ENCODE measurements at places on chromosomes 3 and 15. TPM values are rescaled to one million over a fixed set of nuclear protein-coding genes. Genes with fewer than 3 reads are reported as not detected.

DNA sequence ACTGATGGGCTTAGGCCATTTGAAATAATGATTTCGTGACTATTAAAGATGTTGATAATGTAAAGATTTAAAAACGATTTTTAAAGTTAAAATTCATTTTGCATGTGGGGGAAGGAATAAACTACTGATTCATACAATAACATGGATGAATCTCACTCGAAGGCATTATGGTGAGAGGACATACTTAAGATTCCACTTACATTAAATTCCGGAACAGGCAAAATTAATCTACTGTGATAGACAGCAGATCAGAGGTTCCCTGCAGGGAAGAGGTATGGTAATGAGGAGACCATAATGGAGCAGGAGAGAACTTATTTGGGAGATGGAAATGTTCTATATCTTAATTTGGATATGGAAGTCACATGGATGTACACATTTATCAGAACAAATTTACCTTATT is 28.4 kb upstream of the RAB6B start:
- no peaks in the 10 kb centered on the region for H3K36me3 ChIP-seq
- H3K27ac ChIP-seq, result no peak overlapping the region
- no peak overlapping the region for H3K4me3 ChIP-seq
- no peaks in the 10 kb centered on the region for H3K4me1 ChIP-seq
- no peaks in the 10 kb centered on the region for H3K27me3 ChIP-seq
- DNase-seq, result no peak

- H3K27ac ChIP-seq, result no peak overlapping the region
- H3K4me1 ChIP-seq, result no peaks in the 10 kb centered on the region
- no peak overlapping the region for H3K4me3 ChIP-seq
- H3K36me3 ChIP-seq, result no peaks in the 10 kb centered on the region
- no peaks in the 10 kb centered on the region for H3K27me3 ChIP-seq
- peak; percentile 12 for DNase-seq
Observed at GRCh38 chr15:82768414-82769054, 37.3 kb downstream of the FSD2 start.

- peaks cover 2% of the 10 kb centered on the region for H3K4me1 ChIP-seq
- peak; percentile 81 for DNase-seq
- peak overlapping the region; percentile 41 for H3K4me3 ChIP-seq
- H3K36me3 ChIP-seq, result no peaks in the 10 kb centered on the region
- H3K27ac ChIP-seq, result no peak overlapping the region
- no peaks in the 10 kb centered on the region for H3K27me3 ChIP-seq
Observed at GRCh38 chr3:43894176-43895049, 203.7 kb downstream of the ABHD5 start.

GRCh38 chr3:161171639-161172552 is 49.2 kb upstream of the NMD3 start:
- H3K27ac ChIP-seq, result no peak overlapping the region
- H3K4me1 ChIP-seq, result no peaks in the 10 kb centered on the region
- H3K36me3 ChIP-seq, result no peaks in the 10 kb centered on the region
- H3K4me3 ChIP-seq, result no peak overlapping the region
- DNase-seq, result peak; percentile 37
- no peaks in the 10 kb centered on the region for H3K27me3 ChIP-seq

GRCh38 chr3:193942516-193943055 is 193.4 kb upstream of the HES1 start:
- no peaks in the 10 kb centered on the region for H3K36me3 ChIP-seq
- H3K4me1 ChIP-seq, result no peaks in the 10 kb centered on the region
- H3K27ac ChIP-seq, result no peak overlapping the region
- no peak overlapping the region for H3K4me3 ChIP-seq
- no peak for DNase-seq

DNA sequence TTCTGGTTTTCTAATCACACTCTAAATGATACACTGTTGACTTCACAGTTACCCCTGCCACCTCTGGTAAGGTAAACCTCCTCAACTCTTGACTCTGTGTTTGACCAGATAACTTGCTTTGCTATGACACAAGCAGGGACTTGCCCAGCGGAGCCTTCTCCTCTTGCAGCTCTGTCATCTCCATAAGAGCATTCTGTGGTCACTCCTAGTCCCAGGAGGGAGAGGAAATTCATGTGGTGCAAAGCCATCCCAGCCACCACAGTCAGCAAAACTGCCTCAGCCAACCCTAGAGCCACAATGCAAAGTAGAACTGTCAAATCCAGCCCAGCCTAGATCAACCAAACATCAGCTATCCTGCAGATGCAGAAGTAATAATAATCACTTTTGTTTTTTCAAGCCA is 144.7 kb upstream of the GADL1 start:
- no peaks in the 10 kb centered on the region for H3K36me3 ChIP-seq
- peaks cover 6% of the 10 kb centered on the region for H3K4me1 ChIP-seq
- H3K27me3 ChIP-seq, result no peaks in the 10 kb centered on the region

Gene TGM4
- total RNA-seq, result not detected

Gene PPARG
- 14.9 TPM for total RNA-seq

- peaks cover 12% of the 10 kb centered on the region for H3K4me1 ChIP-seq
- H3K36me3 ChIP-seq, result no peaks in the 10 kb centered on the region
- no peaks in the 10 kb centered on the region for H3K27me3 ChIP-seq
- no peak overlapping the region for H3K4me3 ChIP-seq
- no peak overlapping the region for H3K27ac ChIP-seq
Observed at GRCh38 chr3:146507331-146508120, 36.9 kb downstream of the PLSCR1 start.

Gene LMAN1L
- total RNA-seq, result not detected

DNA sequence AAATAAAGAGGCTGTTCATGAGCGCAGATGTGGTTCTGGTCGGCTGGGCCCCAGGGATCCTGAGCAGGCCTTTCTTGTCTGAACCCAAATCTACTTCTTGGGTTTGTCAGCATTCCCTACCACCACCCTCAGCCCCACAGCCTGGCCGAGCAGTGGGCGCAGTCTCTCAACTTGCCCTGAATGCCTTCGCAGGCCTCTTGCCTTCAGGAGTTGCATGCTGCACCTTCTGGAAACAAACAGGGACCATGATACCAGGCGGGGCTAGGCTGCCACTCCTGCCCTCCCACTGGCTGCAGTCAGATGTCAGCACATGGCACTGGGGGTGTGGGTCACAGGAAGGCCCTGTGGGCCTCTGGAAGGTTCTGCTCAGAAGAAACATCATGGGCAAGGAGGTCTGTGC is 13.2 kb upstream of the C15orf39 start:
- H3K27ac ChIP-seq, result no peak overlapping the region
- no peaks in the 10 kb centered on the region for H3K36me3 ChIP-seq
- no peak overlapping the region for H3K4me3 ChIP-seq

Gene SLC7A14
- 1.3 TPM for total RNA-seq

- H3K27me3 ChIP-seq, result no peaks in the 10 kb centered on the region
- no peak overlapping the region for H3K27ac ChIP-seq
- no peak for DNase-seq
- H3K36me3 ChIP-seq, result no peaks in the 10 kb centered on the region
- H3K4me3 ChIP-seq, result no peak overlapping the region
Observed at GRCh38 chr15:87573534-87573933, 683.0 kb downstream of the NTRK3 start.

DNA sequence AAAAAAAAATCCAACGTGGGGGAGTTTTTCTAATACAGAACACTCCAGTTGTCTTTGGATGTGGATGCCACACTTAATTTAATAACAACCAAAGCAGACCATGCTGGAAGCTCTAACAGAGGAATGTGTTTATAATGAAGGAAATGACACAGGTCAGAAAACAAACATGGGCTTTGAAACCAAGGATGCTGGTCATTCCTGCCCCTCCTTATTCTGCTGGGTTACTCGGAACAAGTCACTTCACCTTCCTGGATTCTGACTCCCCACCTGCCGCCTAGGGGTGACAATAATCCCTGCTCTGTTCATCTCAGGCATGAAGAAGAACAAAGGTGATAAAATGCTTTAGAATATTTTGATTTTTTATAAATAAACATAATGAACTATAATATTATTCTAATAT is 240.9 kb upstream of the ADAMTS9 start:
- H3K36me3 ChIP-seq, result no peaks in the 10 kb centered on the region
- no peak overlapping the region for H3K4me3 ChIP-seq
- H3K27ac ChIP-seq, result no peak overlapping the region
- no peaks in the 10 kb centered on the region for H3K4me1 ChIP-seq
- H3K27me3 ChIP-seq, result no peaks in the 10 kb centered on the region

DNA sequence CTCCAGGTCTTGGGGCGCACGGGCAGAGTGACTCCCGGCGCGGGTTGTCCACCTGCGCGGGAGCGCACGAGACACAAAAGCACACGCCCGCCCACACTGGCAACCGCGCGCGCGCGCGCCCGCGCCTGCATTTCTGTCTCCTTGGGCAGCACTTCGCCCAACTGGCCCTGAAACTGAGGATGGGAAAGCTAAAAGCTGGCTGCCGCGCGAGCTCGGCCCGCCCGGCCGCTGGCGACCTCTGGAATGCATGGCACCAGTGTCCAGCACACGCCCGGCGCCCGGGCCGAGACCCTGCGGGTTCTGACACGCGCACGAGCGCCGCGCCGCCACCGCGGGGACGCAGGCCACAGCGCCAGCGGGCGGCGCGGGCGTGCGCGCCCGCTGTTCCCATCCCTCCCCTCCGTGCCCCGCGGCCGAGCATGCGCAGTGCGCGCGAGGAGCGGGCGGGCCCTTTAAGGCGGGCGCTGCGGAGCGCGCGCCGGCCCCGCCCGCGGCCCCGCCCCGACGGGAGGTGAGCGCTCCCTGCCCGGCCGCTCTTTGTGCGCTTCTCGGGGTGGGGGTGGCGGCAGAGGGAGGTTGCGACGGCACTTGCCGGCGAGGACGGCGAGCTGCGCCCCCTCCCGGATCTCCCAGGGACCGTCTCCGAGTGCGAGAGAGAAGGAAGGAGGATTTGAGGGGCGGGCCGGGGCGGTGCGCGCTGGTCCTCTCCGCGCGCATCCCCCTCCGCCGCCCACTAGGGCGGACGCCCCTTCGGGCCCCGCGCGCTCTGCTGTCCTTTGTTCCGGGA is 1.0 kb upstream of the MEX3B start:
- peak; percentile 92 for DNase-seq
- H3K27ac ChIP-seq, result peak overlapping the region; percentile 82
- peaks cover 6% of the 10 kb centered on the region for H3K27me3 ChIP-seq
- no peaks in the 10 kb centered on the region for H3K4me1 ChIP-seq
- H3K36me3 ChIP-seq, result peaks cover 2% of the 10 kb centered on the region
- peak overlapping the region; percentile 76 for H3K4me3 ChIP-seq

Gene RBM15B
- total RNA-seq, result 35.7 TPM

- no peaks in the 10 kb centered on the region for H3K36me3 ChIP-seq
- H3K4me1 ChIP-seq, result no peaks in the 10 kb centered on the region
- no peak for DNase-seq
- no peak overlapping the region for H3K27ac ChIP-seq
- peak overlapping the region; percentile 52 for H3K4me3 ChIP-seq
Observed at GRCh38 chr3:12719541-12719940, 39.5 kb downstream of the TMEM40 start.

- H3K27me3 ChIP-seq, result no peaks in the 10 kb centered on the region
- no peak for DNase-seq
- H3K27ac ChIP-seq, result no peak overlapping the region
- no peaks in the 10 kb centered on the region for H3K4me1 ChIP-seq
- H3K36me3 ChIP-seq, result no peaks in the 10 kb centered on the region
Observed at GRCh38 chr15:22827125-22827524, 11.3 kb upstream of the NIPA2 start.

DNA sequence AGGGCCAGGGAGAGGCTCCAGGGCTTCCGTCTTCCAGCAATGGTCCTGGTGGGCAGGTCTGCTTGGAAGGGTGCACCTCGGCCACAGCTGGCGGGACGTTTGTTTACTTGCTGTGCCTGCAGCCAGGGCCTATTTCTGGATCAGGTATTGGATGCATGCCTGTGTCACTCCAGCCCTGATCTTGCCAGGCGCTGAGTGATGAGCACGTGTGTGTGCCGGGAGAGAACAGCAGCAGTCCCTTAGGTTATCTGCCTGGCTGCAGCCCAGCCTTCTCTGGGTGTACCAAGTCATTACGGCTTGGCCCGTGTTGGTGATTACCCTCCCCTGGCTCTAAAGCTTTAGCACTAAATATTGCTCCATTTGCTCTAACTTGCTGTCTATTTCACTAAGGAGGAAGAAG is 14.9 kb downstream of the CCDC32 start:
- H3K27me3 ChIP-seq, result no peaks in the 10 kb centered on the region
- DNase-seq, result no peak
- no peak overlapping the region for H3K27ac ChIP-seq
- no peak overlapping the region for H3K4me3 ChIP-seq
- H3K36me3 ChIP-seq, result peaks cover 1% of the 10 kb centered on the region

- no peak for DNase-seq
- H3K36me3 ChIP-seq, result peaks cover 11% of the 10 kb centered on the region
- no peaks in the 10 kb centered on the region for H3K27me3 ChIP-seq
- H3K4me1 ChIP-seq, result no peaks in the 10 kb centered on the region
- no peak overlapping the region for H3K4me3 ChIP-seq
Observed at GRCh38 chr3:196235452-196236122, 19.3 kb downstream of the SLC51A start.

DNA sequence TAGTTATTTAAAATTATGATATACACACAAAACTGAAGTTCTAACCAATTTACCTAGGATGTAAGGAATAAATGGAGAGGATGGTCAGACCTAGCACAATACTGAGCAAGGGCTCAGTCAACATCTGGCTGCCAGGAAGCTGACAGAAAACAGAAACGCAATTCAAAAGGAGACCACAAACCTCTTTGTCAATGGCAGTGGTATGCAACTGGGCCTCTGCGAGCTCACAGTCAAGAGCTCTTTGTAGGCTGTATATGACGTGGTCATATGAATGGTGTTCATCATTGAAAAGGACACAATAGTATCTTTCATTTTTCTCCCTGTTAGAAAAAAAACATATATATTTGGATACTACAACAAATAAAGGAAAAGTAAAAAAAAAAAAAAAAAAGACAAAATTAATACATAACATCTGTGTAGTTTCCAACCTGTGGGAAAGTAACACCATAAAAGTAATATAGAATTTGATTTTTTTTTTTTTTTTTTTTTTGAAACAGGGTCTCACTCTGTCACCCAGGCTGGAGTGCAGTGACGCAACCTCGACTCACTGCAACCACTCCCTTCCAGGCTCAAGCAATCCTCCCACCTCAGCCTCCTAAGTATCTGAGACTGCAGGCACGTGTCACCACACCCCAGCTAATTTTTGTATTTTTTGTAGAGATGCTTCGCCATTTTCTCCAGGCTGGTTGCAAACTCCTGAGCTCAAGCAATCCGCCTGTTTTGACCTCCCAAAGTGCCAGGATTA is 37.9 kb downstream of the UBR1 start:
- H3K4me3 ChIP-seq, result no peak overlapping the region
- H3K36me3 ChIP-seq, result peaks cover 6% of the 10 kb centered on the region
- no peaks in the 10 kb centered on the region for H3K27me3 ChIP-seq
- peak; percentile 4 for DNase-seq
- H3K27ac ChIP-seq, result no peak overlapping the region

DNA sequence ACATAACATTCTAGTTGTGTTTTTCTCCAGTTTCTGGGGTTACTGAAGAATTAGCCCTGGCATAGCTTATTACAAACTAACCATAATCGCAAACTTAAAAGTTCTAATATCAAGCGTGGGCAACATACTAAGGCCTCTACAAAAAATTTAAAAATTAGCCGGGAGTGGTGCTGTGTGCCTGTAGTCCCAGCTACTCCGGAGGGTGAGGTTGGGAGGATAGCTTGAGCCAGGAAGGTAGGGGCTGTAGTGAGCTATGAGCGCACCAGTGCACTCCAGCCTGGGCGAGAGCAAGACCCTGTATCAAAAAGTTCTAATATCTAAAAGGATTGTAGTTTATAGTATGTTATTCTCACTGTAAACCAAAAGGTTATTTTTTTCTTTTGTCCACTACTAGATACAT is 1.1 kb downstream of the OIP5 start:
- no peaks in the 10 kb centered on the region for H3K4me1 ChIP-seq
- DNase-seq, result no peak
- H3K36me3 ChIP-seq, result no peaks in the 10 kb centered on the region
- peak overlapping the region; percentile 79 for H3K4me3 ChIP-seq
- H3K27me3 ChIP-seq, result no peaks in the 10 kb centered on the region
- no peak overlapping the region for H3K27ac ChIP-seq

- no peak overlapping the region for H3K4me3 ChIP-seq
- H3K27me3 ChIP-seq, result peaks cover 3% of the 10 kb centered on the region
- H3K27ac ChIP-seq, result no peak overlapping the region
- H3K36me3 ChIP-seq, result no peaks in the 10 kb centered on the region
- peak; percentile 8 for DNase-seq
Observed at GRCh38 chr15:84863565-84864443, 20.7 kb upstream of the SLC28A1 start.

All from fibroblast of lung (primary cell).